ENCODE measurements at places on chromosomes 2 and 18.
A peak's percentile ranks its signal among the peaks of the same experiment; 100 is the strongest.

DNA sequence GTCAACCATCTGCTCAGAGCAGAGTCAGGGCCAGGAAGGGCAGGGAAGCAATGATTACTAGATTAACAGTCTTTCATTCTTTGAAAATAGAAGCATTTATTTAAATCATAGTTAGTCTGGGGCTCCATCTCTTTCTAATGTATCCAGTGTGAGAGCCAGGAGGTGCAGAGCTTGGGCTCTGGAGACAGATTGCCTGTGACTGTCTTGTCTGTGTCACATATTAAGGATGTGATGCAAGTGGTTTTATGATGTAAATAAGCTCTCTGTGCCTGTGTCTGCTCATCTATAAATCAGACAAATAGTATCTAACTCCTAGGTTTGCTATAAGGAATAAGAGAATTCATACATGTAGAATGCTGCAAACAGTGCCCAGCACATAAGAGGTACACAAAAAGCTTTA is 104.9 kb upstream of the TANK start:
- DNase-seq: no peak

GRCh38 chr2:108364676-108365297 is 13.0 kb upstream of the SULT1C4 start:
- peak; percentile 70 for DNase-seq

- no peak for DNase-seq
These were observed 603.7 kb upstream of the GCFC2 start for GRCh38 chr2:76314271-76315020.

GRCh38 chr2:121075006-121075551 is 209.9 kb downstream of the TFCP2L1 start:
- peak; percentile 98 for DNase-seq
